ENCODE measurements at places on chromosomes 11 and 22.

DNA sequence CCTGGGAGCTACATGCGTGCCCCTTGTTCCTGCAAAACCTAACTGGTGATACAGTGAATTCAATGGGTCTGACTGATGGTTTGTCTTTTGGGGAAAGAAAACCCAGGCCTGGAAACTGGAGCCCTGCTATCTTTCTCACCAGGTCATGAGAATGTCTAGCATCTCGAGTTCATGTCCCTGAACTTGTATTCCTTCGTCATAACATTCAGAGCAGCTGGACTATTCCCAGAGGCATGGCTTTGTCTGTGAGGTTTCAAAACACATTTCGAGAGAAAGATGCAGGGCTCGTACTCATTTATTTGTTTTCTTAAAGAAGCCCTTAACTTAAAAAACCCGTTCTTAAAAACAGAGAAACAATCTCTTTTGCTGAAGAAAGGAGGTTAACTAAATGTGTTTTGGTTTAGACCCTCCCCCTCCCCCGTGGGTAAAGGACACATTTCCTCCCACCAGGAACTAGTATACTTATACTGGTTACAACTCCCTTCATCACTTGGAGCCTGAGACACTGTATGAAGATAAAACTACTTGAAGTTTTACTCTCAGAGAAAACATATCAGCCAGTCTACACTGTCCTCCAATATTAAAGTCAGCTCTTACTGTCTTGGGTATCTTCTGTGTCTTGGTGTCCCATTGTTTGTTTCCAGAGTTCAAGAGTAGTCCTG is 43.2 kb downstream of the ME3 start:
- DNase-seq = no peak

- DNase-seq = no peak
These were observed 3.4 kb downstream of the CD82 start for GRCh38 chr11:44568658-44569473.

GRCh38 chr11:63671322-63672155 is at the start of gene ATL3:
Gene ATL3, minus strand, starts transcription at chr11:63671376. Its CDS starts 41 bp downstream, at chr11:63671335.
- DNase-seq = peak; percentile 87

DNA sequence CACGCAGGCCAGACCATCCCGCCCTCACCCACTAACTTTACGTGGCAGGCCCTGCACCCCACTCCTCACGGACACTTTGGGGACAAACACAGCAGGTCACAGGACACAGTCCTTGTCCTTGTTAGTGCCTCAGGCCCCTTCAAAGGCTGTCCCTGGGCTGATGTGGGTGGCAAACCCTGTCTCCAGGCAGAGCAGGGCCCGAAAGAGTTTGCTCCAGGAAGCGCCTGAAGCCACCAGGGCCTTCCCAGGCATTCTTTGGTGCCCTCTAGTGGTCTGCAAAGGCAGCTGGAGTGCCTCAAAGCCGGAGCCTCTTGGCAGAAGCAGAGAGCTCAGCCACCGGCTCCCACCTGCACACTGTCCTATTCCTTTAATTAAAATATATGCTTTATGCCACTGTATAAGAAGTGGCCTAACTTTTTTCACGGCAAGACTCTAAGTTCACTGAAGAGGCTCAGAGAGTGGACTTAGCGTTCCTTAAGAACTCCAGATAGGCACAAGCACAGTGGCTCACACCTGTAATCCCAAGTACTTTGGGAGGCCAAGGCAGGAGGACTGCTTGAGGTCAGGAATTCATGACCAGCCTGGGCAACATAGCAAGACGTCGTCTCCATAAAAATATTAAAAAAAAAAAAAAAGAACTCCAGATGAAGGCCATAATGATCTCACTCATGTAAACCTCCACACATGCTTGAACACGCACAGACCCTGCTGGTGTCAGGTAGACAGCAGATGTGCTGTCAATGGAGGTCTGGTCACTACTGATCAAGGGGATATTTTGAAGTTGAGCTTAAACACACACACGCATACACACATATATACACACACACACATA is 11.1 kb downstream of the TXN2 start:
- peak; percentile 57 for DNase-seq

- peak; percentile 88 for DNase-seq
These were observed 13.0 kb downstream of the MYO7A start for GRCh38 chr11:77141034-77141433.

DNA sequence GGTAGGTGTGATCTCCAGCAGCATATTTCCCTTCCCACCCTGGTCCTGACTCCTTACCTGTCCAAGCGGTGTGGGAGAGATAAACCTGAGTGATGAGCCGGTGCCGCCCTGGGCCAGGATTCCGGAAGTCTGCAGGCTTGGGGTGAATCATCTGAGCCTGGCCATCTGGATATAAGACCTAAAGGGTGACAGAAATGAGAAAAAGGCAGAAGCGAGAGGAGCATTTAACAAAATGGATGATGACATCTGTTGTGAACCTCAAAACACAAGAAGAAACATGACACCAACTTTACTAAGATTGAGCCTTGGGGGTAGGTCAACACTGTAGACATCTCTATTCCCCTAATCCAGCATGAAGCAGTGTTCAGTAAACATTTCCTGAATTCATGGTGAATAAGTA is 62.8 kb downstream of the AAMDC start:
- no peak for DNase-seq

- no peak for DNase-seq
These were observed 65.1 kb upstream of the RASD2 start for GRCh38 chr22:35475545-35475944.

DNA sequence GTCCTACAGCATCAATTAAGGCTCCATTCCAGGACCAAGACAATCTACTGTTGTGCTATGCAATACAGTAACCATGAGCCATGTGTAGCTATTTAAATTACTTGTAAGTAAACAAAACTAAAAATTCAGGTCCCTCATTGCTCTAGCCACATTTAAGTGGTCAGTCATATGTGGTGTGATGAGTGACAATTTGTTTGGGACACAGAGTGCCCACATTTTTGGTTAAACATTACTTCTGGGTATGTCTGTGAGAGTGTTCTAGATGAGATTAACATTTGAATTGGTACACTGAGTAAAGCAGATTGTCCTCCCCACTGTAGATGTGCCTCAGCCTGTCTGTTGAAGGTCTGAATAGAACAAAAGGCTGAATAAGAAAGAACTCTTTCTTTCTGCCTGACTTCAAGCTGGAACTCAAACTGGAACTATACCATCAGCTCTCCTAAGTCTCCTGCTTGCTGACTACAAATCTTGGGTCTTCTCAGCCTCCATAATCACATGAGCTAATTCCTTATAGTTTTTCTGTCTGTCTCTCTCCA is 15.8 kb downstream of the KBTBD3 start:
- DNase-seq = no peak

GRCh38 chr22:41598081-41598480 is 8.4 kb upstream of the PMM1 start:
- DNase-seq = no peak

- DNase-seq = no peak
These were observed 7.9 kb downstream of the DDB2 start for GRCh38 chr11:47222696-47223095.

- peak; percentile 61 for DNase-seq
These were observed at the start of gene BARX2 for GRCh38 chr11:129375751-129376657. Gene BARX2, plus strand, starts transcription at chr11:129375848. Its CDS starts 188 bp downstream, at chr11:129376036.

DNA sequence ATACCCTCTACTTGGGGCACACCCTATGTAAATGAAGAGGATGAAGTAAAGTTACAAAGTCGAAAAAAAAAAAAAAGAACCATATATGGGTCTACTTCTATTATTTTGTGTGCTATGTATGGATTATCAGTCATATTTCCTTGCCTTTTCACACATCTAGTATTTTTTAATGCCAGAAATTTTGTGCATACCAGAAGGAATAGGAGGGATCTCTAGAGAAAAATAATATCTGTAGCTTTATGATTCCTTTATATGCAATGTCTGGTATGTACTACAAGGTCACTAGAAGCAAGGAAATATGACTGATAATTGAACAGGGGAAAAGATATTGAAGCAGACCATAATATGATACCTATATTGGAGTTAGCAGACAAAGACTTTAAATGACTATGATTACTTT is 713.4 kb downstream of the OPCML start:
- no peak for DNase-seq

GRCh38 chr22:49408102-49408836 is 419.4 kb downstream of the BRD1 start:
- no peak for DNase-seq

DNA sequence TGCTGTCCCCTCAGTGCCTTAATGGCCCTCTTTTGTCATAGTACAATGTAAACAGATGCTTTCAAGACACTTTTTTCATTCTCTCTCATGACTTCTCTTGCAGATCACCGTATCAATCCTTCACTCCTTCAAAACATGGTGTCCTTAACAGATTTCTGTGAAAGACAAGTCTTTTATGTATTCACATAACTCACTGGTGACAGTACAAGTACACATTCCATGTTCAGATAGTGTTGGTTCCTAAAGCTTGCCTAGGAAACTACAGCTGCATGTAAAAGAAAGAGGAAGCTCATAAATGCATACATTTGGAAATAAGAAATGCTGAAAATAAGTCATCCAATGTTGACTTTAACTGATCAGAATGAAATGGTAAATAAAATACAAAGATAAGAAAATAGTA is 5.0 kb upstream of the OR52E6 start:
- DNase-seq = no peak

DNA sequence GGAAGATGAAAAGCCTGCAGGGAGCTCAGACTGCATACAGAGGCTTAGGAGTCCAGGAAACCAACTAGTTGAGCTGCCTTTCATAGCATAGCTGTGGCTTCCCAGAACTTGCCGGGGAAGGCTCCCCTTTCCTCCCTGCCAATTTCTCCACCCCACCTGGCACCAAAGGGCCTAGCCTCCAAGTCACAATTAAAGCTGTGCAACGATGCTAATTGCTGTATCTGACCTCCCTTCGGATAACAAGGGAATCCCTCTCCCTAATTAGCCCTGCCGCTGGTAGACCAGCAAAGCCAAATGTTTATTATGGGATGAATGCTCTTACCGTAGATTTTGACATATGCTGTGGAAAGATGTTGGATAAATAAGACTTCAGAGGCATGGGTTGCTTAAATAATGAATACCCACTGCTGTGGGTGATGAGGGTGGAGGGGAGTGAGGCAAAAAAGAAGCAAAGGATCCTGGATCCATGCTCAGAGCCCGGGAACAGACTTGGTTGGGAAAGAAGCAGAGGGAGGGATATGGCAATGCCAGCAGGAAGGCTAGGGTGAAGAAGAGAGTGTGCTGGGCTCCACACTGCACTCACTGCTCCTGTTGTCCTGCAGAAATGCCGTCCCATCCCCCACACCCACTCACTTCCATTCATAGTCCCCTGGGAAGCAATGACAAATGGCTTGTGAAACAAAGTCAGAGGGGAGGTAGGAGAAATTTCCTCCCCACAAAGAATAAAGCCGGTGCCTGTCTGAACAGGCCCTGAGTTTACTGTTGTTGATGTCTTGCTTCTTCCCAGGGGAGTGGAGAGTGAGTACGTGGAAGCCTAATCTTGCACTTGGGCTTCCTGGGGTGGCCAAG is 608.1 kb upstream of the CADM1 start:
- DNase-seq = no peak

DNA sequence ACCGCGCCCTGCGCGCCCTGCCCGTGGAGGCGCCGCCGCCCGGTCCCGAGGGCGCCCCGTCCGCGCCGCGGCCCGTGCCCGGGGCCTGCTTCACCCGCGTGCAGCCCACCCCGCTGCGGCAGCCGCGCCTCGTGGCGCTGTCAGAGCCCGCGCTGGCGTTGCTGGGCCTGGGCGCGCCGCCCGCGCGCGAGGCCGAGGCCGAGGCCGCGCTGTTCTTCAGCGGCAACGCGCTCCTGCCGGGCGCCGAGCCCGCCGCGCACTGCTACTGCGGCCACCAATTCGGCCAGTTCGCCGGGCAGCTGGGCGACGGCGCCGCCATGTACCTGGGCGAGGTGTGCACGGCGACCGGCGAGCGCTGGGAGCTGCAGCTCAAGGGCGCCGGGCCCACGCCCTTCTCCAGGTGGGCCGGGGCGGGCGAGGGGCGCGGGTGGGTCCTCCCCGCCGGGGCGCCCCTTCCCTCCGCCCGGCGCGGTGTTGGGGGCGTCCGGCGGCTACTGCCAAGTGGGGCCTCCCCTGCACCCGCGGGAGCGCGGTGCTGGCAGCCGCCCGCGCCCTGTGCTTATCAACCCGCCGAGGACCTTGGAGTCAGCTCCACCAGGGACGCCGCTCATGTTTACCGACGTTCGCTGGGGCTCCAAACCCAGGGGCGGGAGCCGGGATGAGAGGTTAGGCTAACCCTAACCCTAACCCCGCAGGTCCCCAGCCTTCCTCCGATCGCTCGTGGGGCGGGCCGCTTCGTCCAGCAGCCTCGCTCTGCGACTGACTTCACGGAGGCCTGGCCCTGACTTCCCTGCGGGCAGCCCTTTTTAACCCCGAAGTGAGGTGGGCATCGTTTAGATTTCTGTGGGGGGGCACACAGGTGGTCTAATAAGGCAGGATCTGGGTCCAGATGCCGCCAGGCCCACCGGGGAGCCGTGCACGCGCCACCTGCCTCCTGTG is 649 bp downstream of the SELENOO start:
- no peak for DNase-seq
